NCI-H1417 treated with DMSO at 0.1 percent for 48 hours (cell line): ENCODE measurements at places on chromosomes 7 and 10.

DNA sequence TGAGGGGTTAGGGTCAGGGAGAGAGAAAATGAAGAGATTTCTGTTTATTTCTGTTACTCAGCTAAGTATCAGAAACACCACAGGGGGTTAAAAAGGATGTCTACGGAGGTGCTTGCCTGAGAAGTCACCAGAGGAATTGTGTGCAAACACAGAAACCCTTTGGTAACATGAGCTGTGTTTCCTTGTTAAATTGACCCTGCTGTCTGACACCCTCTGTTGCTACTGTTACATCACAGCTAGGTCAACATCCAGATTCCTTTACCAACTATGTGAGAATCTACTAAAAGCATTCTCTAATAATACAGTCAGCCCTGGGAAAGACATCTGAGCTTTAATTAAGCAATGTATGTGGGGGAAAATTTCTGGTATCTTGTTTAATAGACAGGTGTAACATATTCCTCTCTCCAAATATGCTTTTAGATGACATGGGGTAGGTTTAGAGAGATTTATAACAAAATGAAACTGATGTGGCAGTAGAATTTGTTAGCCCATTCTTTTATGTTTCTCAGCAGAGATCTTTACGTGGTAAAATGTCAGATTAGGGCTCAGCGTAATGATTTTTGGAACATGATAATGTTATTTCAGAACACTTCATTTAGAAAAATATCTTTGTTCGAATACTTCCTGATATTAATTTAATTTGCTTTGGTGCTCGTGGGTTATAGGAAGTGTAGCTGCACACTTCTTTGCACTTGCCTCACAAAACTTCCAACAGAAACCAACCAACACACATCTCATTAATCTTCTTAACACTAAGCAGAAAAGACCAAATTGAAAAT, 168.0 kb upstream of the AHR start:
- DNase-seq: no peak

DNA sequence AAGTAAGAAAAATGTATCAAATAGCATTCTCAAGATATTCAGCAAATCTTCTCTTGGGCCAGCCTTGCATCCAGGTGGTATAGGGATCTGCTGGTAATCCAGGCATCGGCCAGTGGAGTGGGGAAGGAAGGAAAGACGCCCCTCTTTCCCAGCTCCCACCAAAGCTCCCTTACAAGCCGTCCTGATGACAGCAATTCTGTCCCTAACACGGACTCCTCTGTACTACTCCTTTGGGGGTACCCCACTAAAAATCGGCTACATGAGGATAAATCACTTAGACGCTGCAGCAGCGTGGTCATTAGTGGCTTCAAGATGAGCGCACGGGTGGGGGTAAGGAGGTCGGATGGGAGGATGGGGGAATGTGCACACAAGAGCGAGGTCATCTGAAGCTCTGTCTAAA, 24.7 kb upstream of the NUB1 start:
- DNase-seq: no peak

DNA sequence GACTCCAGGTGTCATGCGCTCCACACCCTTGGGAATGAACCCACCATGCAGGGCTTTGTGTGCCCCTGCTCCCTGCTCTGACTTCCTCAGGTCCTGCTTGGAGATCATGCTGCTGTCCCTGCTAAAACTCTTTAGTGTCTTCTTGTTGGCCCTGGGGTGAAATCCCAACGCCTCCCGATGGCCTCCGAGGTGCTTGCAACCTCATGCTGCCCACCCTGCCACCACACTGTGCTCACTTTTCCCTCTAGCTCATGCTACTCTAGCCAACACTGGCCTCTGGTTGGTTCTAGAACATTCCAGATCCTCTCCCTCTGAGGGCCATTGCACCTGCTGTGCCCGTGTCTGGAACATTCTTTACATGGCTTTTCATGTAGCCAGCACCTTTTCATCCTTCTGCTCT, 227.7 kb downstream of the ADAM12 start:
- DNase-seq: no peak

GRCh38 chr7:74656441-74656836, 1.1 kb upstream of the GTF2I start:
- DNase-seq: peak; percentile 15

GRCh38 chr7:135240441-135240840, 6.8 kb downstream of the STRA8 start:
- DNase-seq: no peak

DNA sequence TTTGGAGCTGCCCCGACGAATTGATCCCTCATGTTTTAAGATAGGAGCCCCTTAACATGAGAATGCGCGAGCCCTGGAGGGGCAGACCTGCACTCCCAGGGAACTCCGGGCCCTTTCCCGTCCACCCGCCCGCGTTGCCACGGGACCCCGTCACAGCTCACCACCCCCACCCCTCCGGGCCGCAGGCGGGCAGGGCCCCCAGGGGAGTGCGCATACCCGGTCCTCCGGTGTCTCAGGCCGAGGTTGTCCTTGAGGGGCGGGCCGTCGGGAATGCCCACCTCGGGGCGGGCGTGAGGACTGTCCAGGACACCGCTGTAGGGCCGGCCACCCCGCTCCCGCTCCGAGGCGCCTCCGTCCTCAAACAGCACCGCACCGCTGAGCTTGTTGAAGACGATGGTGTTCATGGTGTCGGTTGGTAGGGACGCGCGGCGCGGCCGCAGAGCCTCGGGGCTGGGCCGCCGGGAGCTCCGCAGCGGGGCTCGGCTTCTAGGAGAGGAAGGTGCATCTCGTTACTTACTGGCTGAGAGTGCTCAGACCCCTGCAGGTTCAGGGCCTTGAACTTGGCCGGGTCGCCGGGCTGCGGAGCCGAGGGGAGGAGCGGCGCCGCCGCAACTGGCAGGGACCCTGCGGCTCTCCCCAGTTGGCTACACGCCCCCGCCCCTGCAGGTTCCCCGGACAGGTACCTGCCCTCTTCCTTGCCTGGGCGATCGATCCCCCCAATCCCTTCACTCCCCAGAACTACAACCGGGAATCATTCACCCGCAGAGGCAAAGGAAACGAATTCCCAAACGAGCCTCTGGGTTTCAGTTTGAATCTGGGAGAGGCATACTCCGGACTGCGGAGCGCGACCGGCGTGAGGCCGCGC, 2.4 kb downstream of the MKX start:
- DNase-seq: no peak

GRCh38 chr7:49852619-49853462, 79.4 kb downstream of the VWC2 start:
- DNase-seq: no peak

- no peak for DNase-seq
Observed at GRCh38 chr10:79237454-79238157, 109.7 kb upstream of the PPIF start.

DNA sequence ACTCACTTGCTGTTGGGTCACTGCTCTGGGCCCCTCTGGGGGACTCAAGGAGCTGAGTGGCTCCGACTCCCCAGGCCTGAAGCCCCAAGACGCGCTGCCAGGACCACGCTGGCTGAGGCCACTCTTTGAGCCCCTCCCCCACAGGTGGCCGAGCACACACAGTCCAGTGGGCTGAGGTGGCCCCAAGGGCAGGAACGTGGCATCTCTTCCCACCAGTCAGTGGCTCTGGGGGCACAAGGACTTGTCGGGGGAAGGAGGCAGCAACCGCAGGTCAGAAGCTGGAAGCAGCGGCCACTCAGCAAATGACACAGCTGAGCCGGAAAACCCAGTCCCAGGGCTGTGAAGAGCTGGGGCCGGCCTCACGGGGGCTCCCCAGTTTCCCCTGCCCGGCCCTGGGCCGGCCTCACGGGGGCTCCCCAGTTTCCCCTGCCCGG, 24.1 kb downstream of the GRIFIN start:
- no peak for DNase-seq

GRCh38 chr10:21808550-21808949, 195.0 kb downstream of the DNAJC1 start:
- DNase-seq: no peak

GRCh38 chr7:144028547-144028946, 20.2 kb upstream of the OR2A5 start:
- no peak for DNase-seq

GRCh38 chr10:108230478-108231170, 1066.1 kb upstream of the SORCS1 start:
- DNase-seq: no peak

DNA sequence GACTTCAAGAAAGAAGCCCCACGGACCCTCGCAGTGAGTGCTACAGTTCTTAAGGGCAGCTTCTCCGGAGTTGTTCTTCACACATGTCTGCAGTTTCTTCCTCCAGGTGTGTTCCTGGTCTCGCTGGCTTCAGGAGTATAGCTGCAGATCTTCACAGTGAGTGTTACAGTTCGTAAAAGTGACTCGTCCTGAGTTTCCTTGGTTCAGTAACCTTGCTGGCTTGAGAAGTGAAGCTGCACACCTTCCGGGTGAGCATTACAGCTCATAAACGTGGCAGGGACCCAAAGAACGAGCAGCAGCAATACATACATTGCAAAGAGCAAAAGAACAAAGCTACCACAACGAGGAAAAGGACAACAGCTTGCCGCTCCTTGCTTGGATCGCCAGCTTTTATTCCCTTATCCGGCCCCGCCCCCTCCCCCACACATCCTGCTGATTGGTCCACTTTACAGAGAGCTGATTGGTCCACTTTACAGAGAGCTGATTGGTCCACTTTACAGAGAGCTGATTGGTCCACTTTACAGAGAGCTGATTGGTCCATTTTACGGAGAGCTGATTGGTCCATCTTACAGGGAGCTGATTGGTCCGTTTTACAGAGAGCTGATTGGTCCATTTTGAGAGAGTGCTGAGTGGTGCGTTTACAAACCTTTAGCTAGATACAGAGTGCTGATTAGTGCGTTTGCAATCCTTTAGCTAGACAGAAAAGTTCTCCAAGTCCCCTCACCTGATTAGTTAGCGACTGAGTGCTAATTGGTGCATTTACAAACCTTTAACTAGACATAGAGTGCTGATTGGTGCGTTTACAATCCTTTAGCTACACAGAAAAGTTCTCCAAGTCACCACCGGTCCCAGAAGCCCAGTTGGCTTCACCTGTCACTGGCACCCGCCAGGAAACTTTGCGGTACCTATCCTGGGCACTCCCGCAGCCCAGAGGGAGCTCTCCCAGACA, 165.3 kb downstream of the AGMO start:
- DNase-seq: no peak

DNA sequence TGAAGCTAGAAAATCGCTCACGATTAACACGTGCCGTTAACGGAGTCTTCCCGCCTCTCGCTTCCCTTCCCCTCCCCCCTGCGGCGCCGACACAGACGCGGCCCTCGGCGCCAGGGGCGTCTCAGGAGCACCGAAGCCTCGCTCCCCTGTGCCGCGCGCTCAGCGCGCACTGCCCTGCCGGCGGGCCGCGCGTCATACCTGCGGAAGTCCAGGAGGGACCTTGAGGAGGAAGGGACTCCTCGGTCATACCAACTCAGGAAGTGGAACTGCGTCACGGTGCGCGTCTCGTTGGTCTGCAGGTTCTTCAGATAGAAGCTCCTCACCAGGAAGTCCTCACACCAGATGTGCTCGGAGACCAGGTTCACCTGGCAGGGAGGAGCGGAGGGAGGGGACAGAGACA, 239.6 kb downstream of the DNAJB6 start:
- DNase-seq: no peak

GRCh38 chr7:137658190-137658900, 188.4 kb downstream of the DGKI start:
- DNase-seq: no peak

DNA sequence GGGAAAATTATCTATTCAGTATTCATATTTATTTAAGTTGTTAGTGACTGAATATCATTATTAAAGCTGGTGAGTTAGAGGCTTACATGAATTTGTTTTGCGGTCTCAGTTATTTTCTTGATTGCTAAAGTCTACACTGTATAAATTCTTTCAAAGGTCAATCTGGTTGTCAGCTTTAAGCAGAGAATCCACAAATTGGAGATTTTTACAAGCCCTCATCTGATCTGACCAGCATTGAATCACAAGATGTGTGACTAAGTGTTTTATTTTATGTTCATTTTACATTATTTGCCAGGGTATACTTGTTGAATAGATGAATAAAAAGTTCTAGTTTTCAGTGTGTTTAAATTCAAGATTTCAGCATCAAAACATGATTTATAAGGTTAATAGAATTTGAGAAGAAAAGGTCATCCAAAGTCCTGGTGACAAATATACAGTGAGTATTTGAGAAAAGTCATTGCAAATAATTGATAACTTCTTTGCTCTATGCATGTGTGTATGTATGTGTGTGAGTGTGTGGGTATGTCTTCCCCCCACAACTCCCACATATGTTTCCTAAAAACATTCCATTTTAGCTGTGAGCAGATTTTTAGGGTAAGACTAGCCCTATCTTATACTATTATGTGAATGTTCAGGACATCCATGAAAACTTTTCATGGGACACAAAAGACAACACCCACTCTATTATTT, 4.4 kb downstream of the SEMA3A start:
- no peak for DNase-seq

- no peak for DNase-seq
Observed at GRCh38 chr10:50416181-50416824, 165.0 kb upstream of the ASAH2 start.

DNA sequence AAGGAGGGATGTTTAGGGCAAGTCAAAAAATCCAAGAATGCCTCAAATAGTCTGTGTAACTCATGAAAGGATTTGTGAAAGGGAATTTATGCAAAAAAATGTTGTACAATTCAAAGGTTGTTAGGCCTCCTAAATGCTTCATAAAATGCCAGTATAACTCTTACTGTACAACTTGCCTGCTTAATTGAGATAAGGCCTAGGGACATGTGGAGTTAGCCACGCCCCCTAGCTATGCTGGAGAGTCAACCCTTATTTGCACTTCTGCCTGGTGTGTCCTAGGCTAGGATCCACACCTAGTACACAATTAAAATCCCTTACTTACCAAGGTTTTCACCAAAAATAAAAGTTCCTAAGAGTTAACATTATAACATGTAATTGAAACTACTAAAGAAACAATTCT, 77.2 kb downstream of the ZNF680 start:
- no peak for DNase-seq

GRCh38 chr10:95266674-95267095, 24.1 kb downstream of the PDLIM1 start:
- no peak for DNase-seq

GRCh38 chr7:94240902-94241301, 153.8 kb upstream of the COL1A2 start:
- DNase-seq: no peak

- DNase-seq: no peak
Observed at GRCh38 chr10:90344226-90344625, 513.6 kb downstream of the HTR7 start.

DNA sequence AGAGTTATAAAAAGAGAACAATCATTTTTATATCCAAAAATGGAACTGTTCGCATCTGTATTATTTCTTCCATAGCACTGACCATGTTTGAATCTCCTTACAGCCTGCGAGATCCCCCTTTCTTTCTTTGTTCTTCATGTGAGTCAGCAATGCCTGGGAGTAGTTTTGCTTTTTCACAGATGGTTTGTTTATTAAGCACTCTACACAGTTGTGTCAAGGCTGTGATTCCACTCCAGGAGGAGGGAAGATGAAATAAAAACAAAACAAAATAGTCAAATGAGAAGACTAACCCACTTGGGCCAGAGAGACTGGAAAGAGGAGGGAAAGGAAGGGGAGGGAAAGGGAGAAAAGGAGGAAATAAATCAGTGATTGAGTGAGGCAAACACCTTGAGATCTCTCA, 7.8 kb downstream of the LIPF start:
- no peak for DNase-seq
